ENCODE measurements at places on chromosomes 13 and 19.

DNA sequence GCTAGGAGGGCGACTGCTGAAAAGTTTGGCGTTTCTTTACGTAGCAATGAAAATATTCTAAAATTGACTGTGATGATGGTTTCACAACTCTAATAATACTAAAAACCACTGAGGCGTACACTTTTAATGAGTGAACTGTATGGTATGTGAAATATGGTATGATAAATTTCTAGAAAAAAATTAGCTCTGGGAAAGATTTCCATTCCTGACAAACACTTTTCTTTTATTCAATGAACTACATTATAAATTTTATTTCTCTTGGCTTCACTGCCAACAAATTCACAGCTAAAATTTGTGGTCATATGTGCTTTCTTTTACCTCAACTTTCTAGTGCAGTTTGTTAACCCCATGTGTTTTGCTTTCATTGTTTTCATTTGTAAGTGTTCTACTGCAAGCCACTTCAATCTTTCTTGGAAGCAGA, 11.1 kb downstream of the ZC3H13 start:
- no peak for DNase-seq

DNA sequence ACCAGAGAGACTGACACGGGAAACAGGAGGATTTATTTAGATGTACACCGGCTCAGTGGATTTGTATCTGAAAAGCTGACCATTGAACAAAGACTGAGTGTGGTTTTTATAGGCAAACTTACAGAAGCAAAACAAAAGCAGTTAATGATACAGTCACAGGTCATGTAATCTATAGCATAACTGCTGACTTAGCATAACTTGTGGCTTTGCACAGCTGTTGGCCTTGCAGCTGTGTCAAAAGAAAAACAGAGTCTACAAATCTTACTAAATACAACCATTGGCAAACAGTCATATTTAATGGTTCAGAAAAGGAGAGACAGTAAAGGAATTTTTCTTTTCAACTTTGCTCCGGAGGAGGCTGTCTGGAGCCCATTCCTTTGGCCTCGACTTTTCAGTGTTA, 2.3 kb upstream of the ILF3 start:
- DNase-seq = no peak

- DNase-seq = no peak
Observed at GRCh38 chr19:50924586-50924985, 13.4 kb upstream of the KLK4 start.

DNA sequence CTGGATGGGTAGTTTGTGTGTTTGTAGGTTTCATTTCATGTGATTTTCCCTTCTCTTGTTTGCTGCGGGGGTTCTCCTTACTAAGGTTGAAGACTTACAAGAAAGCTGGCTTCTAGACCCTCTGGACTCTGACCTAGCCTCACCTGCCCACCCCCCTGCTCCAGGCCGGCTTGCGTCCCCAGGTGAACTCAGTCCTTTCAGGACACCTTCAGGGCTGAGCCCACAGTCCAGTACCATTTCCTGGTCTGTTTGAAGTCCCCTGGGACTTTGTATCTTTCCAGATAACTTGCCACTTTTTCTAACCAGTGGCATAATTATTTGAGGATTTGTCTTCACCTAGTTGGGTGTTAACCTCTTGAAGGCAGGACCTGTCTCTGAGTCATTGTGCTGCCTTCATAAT, 51.3 kb upstream of the MCF2L start:
- no peak for DNase-seq

- DNase-seq = no peak
Observed at GRCh38 chr13:52112591-52112990, 16.3 kb downstream of the NEK5 start.

- no peak for DNase-seq
Observed at GRCh38 chr13:83780227-83780626, 102.0 kb downstream of the SLITRK1 start.

GRCh38 chr19:19873381-19873780, 7.7 kb downstream of the ZNF253 start:
- no peak for DNase-seq

DNA sequence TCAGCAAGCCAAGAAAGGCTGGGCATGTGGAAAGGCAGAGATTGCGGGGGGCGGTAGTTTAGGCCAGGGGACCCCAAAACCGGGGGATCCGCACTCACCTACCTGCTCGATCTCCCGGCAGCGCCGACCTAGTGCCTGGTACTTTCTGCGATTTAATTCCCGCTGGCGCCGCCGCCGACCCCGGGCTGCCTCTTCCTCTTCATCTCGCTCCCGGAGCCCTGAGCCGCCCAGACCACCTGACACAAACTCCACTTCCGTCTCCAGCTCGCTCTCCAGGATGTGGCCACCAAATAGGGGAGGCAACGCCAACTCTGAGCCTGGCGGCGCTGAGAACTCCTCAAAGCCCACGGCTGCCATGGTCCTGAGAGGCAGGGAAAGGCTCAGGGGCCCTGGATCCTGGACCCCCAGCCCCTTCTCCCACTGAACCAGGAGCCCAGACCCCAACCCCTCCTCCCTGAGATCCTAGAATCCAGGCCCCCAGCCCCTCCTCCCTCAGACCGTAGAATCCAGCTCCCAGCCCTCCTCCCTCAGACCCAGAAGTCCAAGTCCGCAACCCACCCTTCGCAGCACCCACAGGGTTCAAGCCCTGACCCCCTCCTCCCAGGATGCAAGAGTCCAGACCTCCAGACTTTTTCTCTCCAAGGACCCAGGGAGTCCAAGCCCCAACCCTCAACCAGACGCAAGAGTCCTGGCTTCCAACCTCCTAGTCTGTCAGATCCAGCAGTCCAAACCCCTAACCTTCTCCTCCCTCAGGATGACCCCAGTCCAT, 933 bp downstream of the TFPT start:
- DNase-seq = no peak

- DNase-seq = no peak
Observed at GRCh38 chr19:42149447-42150202, 17.4 kb upstream of the POU2F2 start.

- DNase-seq = no peak
Observed at GRCh38 chr19:831407-832369, 4.1 kb downstream of the AZU1 start.

- DNase-seq = no peak
Observed at GRCh38 chr19:6803036-6803404, 30.5 kb downstream of the VAV1 start.

- no peak for DNase-seq
Observed at GRCh38 chr13:97241761-97242160, 19.6 kb downstream of the MBNL2 start.

DNA sequence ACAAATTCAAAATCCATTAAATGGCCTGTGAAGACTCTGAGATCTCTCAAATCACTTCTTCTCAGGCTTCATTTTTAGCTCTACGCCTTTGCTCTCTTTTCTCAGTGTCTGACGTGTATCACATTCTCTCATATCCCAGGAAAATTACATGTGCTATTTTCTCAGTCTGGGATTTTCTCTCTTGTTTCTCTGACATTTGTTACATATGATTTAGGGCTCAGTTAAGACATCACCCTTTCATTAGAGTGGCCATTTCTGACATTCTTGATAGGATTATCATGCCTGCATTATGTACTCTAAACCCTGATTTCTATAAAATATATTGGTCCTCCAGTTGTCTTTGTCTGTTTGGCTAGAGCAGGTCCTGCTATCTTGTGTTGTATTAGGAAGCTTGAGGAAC, 136.6 kb downstream of the GPC5 start:
- DNase-seq = no peak

DNA sequence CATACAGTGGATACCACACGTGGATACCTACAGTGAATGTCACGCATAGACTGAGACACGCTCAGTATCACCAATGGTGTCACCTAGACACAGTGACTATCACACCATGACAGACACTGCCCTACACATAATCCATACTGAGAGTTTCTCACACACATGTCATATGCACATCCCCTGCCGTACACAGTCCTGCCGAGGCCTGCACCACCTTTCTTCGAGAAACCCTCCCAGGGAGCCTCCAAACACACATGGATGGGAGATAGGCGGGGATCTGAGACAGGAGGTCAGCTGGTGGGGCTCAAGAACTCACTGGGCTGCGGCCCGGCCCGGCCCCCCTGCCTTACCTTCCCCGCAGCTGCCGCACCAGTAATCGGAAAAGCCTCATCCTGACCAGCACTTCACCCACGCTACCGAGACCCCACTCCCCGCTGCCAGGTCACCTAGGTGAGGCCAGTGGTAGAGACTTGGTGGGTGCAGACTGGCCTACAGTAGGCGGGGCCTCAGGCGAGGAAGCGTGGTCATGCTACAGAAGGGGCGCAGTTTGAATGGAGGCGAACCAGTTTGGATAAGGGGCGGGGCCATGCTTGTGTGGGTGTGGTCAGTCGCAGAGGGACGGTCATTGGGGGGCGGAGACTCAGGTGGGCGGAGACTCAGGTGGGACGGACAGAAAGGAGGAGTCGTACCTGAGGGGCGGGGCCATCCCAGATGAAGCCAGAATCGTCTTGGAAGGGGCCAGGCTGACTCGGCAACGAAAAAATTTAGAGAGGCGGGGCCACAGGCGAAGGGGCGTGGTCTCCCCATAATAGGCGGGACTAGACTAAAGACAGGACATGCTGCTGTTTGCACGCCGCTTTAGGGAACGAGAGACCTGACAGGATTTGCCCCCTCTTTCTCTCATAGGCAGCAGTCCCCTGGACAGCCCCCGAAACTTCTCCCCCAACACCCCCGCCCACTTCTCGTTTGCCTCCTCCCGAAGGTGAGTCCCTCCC, 2.1 kb downstream of the MAST1 start:
- no peak for DNase-seq

DNA sequence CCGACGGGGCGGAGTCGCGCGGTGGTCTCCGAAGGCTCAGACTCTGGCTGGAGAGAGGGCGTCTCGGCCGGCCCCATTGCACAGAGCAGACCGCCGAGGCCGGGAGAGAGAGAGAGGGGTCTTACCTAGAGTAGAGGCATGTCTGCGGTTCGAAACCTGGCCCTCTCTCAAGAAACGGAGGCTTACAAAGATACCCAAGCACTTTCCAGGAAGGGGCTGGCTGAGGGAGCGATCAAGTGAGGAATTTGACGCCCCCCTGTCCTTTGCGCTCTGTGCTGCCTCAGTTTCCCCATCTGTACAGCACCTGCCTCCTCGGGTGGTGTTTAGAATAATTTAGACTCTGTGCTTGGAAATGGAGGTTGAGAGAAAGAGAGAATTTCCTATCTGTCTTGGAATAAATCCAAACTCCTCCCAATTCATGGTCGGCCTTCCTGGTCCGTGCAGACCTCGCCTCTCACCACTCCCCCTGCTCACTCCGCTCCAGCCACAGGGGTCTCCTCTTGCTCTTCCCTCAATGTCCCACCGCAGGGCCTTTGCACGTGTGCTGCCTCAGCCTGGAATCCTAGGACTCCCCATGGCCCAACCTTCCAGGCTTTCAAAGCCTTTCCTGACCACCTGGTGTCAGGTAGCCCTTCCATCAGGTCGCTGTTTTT, 658 bp upstream of the ISOC2 start:
- DNase-seq = no peak

- no peak for DNase-seq
Observed at GRCh38 chr13:44758630-44759383, 182.7 kb upstream of the TSC22D1 start.

DNA sequence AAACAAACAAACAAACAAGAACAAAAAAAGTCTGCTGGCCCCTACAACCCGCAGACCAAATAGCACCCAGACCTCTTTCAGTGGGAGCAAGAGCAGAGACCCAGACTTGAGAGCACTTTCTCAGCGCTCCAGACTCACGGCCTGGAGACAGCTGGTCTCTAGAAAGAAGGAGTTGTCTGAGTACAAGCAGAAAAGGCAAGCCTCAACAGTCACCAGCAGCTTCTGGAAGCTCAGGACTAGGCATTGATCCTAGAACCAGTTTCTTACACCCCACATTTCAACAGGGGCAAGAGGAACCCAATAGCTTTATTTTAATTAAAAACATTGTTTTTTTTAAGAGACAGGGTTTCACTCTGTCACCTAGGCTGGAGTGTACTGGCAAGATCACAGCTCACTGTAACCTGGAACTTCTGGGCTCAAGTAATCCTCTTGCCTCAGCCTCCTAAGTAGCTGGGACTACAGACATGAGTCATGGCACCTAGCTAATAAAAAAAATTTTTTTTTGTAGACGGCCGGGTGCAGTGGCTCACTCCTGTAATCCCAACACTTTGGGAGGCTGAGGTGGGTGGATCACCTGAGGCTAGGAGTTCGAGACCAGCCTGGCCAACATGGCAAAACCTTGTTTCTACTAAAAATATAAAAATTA, 30.4 kb downstream of the RASL11A start:
- DNase-seq = no peak

- DNase-seq = no peak
Observed at GRCh38 chr13:111866731-111867245, 200.2 kb upstream of the SOX1 start.

- peak; percentile 64 for DNase-seq
Observed at GRCh38 chr19:12796146-12797071, 5.1 kb downstream of the JUNB start.

DNA sequence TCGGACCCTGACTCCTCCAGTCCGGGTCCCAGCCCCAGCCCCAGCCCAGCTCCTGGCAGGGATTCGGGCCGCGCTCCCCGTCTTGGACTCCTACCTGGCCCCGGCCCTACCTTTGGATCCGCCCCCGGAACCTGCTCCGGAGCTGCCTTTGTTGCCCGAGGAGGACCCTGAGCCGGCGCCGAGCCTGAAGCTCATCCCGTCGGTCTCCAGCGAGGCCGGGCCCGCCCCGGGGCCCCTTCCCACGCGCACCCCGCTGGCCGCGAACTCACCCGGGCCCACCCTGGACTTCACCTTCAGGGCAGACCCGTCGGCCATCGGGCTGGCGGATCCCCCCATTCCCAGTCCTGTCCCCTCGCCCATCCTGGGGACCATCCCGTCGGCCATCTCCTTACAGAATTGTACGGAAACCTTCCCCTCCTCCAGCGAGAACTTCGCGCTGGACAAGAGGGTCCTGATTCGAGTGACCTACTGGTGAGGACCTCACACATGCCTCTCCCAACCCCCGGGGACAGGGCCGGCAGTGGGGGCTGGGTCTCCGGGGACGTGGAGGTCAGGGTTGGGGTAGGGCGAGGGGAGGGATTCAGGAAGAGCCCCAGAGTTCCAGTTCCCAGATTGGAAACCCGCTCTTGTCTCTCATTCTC, 732 bp downstream of the SELENOV start:
- no peak for DNase-seq

- no peak for DNase-seq
Observed at GRCh38 chr13:29556742-29557141, 38.7 kb downstream of the SLC7A1 start.

DNA sequence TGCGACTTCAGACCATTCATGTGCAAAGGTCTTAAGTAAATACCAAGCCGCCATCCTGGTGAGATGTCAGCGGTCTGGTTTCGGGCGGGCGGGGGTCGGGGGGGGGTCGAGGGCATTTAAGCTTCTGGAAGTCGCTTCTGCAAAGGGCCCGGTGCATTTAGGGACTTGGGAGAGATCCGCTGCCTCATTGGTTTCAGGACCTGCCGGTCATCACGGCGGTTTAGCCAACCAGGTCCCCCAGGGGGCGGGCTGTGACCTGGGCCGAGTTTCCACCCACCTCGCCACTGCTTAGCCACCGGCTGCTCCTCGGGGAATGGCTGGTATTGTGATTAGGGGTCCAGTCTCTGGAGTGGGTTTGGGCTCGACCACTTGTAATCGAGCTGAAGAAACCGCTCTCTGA, 7.8 kb downstream of the ANKLE1 start:
- no peak for DNase-seq

GRCh38 chr19:10961073-10961860, 437 bp downstream of the SMARCA4 start:
- no peak for DNase-seq

GRCh38 chr19:48043675-48044258, at the start of gene CABP5:
CABP5 (minus strand) TSS chr19:48044079; CDS start chr19:48043922, 157 bp downstream.
- DNase-seq = no peak
